CD4-positive, CD25-positive, alpha-beta regulatory T cell (primary cell): ENCODE measurements at places on chromosomes 4 and X. TPM values are rescaled to one million over a fixed set of nuclear protein-coding genes. Genes with fewer than 3 reads are reported as not detected.

Gene CEP44
- total RNA-seq, result 32.2 TPM

Gene TLR8
- total RNA-seq, result not detected

Gene SPANXB1
- total RNA-seq, result not detected

Gene UGT2B15
- total RNA-seq, result not detected

Gene RPS3A
- 1,992 TPM for total RNA-seq

Gene SYNPO2
- total RNA-seq, result 0.35 TPM

Gene CXCL11
- total RNA-seq, result not detected

Gene TRIM61
- 0.25 TPM for total RNA-seq

Gene DDX53
- total RNA-seq, result not detected

Gene ANKRD37
- 31.0 TPM for total RNA-seq

Gene GAB3
- total RNA-seq, result 6.0 TPM

Gene ZNF827
- 6.0 TPM for total RNA-seq

Gene AMOT
- total RNA-seq, result 2.3 TPM

Gene MAGEC3
- not detected for total RNA-seq

Gene GPR50
- total RNA-seq, result not detected

- no peaks in the 10 kb centered on the region for H3K27me3 ChIP-seq
- no peaks in the 10 kb centered on the region for H3K4me1 ChIP-seq
- DNase-seq, result no peak
- H3K4me3 ChIP-seq, result no peak overlapping the region
Observed at GRCh38 chrX:132107291-132107690, 20.5 kb downstream of the FRMD7 start.

DNA sequence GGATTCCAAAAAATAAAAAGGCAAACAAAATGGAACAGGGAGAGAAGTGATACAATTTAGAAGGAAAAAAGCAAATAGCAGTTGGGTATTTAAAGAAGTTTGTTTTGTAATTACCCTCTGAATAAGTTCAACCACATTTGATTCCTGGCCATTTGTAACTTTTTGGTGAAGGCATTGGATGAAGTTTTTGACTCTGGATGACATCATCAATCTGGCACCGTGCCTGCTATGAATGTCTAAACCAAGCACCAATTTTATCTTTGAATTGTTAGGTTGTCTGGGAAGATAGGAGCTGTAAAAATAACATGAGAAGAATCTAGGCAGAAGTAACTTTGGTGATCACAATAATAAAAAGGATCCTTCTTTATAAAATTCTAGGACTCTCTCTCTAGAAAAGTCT is 29.5 kb downstream of the TMPRSS11A start:
- no peak for DNase-seq
- no peaks in the 10 kb centered on the region for H3K4me1 ChIP-seq
- no peaks in the 10 kb centered on the region for H3K27me3 ChIP-seq
- H3K27ac ChIP-seq, result no peak overlapping the region

DNA sequence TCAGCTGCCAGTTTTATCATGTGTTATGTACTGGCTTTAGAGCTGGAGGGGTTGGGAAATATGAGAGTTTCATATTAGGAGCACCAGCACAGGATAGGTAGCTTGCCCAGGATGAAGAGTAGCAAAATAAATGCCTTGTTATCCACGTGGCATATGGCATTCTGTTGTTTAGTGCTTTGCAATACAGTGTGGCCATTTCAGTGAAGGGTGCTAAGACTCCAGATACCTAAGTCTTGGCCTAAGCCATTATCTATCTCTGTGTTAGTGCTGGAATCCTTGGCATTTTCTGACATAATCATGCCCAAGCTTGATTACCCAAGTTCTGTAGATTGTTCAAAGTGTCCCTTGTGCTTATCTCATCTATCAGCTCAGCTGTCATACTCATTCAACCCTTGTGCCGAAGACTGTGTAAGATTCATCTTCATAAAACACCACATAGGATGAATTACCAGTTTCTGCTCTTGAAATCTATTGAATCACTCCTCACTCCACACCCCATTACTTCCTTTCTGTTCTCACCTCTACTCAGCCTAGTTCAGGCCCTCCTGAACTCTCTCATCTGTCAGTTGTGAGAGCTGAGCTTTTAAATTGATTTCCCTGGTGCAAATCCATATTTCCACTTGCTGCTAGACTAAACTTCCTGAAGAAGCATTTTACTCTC is 73.5 kb downstream of the CLCN5 start:
- DNase-seq, result no peak
- no peaks in the 10 kb centered on the region for H3K27me3 ChIP-seq
- H3K36me3 ChIP-seq, result no peaks in the 10 kb centered on the region
- no peak overlapping the region for H3K27ac ChIP-seq

DNA sequence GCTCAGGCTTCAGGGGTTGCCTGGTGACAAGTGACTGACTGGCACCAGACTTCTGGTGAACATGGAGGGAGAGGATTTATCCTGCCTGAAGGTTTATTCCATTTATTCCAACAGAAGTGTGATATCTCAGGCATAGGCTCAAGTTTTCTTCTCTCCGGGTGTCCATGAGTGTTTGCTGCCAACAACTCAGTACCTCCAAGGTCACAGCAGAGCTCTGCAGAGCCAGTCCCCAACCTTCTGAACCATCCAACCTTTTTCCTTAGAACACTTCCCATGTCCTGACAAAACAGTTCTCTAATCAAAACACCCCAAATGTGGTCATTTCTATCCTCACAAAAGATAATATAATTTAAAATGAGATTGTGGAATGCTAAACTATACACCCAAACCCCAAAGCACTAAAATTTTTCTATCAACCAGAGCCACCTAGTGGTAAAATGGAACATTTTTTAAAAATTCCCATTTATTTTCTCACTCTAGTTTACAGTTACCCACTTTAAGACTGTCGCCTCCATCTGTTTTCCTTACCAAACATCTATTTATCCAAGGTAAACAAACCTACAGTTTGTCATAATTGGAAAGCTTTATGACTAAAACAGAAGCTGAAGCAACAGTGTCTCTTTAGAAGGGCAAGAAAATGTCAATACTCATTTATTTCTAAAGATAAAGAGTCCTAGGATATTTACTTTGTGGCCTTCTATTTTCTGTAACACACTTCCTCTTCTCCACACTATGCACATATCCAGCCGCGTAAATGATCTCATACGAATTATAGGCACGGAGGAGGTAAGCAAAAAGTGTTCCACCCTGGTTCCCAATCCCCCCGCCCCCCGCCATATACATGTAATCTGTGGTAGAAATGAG is 39.5 kb downstream of the TMEM154 start:
- H3K27ac ChIP-seq, result no peak overlapping the region
- H3K4me3 ChIP-seq, result no peak overlapping the region
- no peaks in the 10 kb centered on the region for H3K27me3 ChIP-seq
- peaks cover 20% of the 10 kb centered on the region for H3K4me1 ChIP-seq

GRCh38 chrX:65610040-65610439 is 57.4 kb upstream of the MSN start:
- H3K27ac ChIP-seq, result no peak overlapping the region
- H3K27me3 ChIP-seq, result no peaks in the 10 kb centered on the region
- DNase-seq, result no peak
- H3K4me1 ChIP-seq, result peaks cover 3% of the 10 kb centered on the region
- no peak overlapping the region for H3K4me3 ChIP-seq

GRCh38 chrX:37993837-37994619 is 12.3 kb upstream of the SYTL5 start:
- no peaks in the 10 kb centered on the region for H3K4me1 ChIP-seq
- H3K27me3 ChIP-seq, result no peaks in the 10 kb centered on the region
- no peak overlapping the region for H3K27ac ChIP-seq
- no peak for DNase-seq
- no peaks in the 10 kb centered on the region for H3K36me3 ChIP-seq

DNA sequence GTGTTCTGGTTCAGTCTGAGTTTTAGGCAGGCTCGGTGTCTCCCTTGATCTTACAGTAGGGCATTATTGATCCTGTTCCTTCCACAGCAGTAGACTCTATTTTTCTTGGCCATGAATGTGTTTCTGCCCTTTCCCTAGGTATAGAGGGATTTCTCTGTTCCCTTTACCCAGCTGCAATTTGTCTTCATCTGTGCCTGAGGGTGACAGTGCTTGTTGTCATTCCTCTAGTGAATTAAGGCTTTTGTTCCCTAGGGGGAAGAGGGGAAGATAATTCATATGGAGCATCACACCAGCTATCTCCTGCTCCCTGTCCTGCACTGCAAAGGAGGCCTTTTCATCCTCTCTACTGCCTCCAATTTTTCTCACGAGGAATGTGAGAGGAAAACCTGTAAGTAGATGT is 39.7 kb upstream of the CXorf51A start:
- no peaks in the 10 kb centered on the region for H3K27me3 ChIP-seq
- no peak overlapping the region for H3K27ac ChIP-seq
- no peak for DNase-seq
- H3K4me1 ChIP-seq, result no peaks in the 10 kb centered on the region
- no peaks in the 10 kb centered on the region for H3K36me3 ChIP-seq

DNA sequence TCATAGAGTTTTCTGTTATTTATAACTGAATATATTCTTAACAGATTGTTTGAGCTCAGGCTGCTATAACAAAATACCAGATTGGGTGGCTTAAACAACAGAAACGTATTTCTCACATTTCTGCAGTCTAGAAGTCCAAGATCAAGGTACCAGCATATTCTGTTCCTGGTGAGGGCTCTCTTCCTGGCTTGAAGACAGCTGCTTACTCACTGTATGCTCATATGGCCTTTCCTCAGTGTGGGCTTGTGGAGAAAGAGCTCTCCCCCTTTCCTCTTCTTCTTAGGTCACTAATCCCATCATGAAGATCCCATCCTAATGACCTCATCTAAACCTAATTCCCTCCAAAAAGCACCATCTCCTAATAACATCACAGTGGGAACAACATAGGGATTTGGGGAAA is 117.8 kb downstream of the RASGEF1B start:
- H3K27ac ChIP-seq, result no peak overlapping the region
- H3K4me1 ChIP-seq, result no peaks in the 10 kb centered on the region
- H3K4me3 ChIP-seq, result no peak overlapping the region
- H3K27me3 ChIP-seq, result no peaks in the 10 kb centered on the region
- no peak for DNase-seq

- H3K4me1 ChIP-seq, result peaks cover 4% of the 10 kb centered on the region
- no peak for DNase-seq
Observed at GRCh38 chr4:152045449-152045806, 284.6 kb upstream of the GATB start.

DNA sequence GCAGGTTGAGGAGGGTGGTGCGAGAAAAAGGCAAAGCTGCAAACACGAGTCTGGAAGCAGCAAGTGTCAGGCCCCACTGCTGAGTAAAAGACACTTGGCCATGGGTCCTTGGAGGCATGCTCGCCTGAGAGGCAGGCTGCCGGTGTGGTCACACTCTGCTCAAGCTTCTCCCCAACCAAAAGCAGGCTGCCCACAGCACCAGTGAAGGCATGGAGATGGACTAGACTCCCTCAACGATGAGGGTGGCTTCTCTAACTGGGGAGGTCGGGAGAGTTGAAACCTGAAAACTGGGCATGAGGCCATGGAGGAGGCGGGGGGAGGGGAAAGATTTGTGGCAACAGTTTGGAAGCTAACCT is 86.5 kb downstream of the ATG4A start:
- H3K27me3 ChIP-seq, result no peaks in the 10 kb centered on the region
- no peak overlapping the region for H3K27ac ChIP-seq
- H3K4me3 ChIP-seq, result no peak overlapping the region
- H3K36me3 ChIP-seq, result no peaks in the 10 kb centered on the region
- no peaks in the 10 kb centered on the region for H3K4me1 ChIP-seq

DNA sequence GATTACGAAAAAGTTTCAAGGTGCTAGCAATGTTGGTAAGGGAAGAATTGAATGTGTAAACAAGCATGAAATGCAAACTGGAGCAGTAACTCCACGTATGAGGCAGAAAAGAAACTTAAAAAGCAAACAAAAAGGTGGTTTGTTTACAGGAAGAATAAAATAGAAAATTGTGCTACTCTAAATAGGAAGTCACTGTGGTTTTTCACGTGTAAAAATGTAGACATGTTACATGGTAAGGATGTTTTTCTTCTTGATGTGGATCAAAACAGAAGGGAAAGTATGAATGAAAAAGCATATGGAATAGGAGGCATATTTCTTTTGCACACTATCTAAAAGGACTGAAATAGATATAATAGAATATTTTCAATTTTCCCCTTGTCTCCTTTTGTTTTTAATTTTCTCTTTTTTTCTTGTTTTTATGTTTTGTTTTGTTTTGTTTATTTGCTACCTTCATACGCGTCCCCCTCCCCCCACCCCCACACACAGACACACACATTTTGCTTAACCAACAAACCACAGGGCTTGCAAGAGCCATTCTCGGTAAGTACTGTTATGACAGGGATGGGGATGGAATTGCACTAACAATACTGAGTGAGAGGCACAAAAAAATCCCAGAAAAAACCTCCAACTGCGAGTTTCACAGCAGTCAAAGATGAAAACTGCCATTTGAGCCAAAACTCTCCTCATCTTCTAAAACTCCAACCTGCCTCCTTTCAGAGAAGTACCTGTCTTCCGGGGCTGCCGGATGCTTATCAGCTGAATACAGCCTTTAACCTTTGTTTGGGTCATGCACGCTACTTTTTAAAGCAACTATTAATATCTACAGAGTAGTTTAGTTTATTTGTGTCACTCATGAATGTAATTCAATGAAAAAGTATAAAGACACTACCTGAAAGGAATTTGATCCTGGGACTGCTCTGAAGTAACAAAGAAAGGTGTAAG is 135.8 kb downstream of the IL15 start:
- no peak for DNase-seq
- no peaks in the 10 kb centered on the region for H3K4me1 ChIP-seq
- H3K27ac ChIP-seq, result no peak overlapping the region
- H3K4me3 ChIP-seq, result no peak overlapping the region
- H3K36me3 ChIP-seq, result no peaks in the 10 kb centered on the region
- H3K27me3 ChIP-seq, result no peaks in the 10 kb centered on the region

- no peak overlapping the region for H3K27ac ChIP-seq
- no peaks in the 10 kb centered on the region for H3K27me3 ChIP-seq
- no peak overlapping the region for H3K4me3 ChIP-seq
- H3K4me1 ChIP-seq, result no peaks in the 10 kb centered on the region
- H3K36me3 ChIP-seq, result no peaks in the 10 kb centered on the region
Observed at GRCh38 chrX:101057093-101057714, 5.3 kb upstream of the TRMT2B start.

- H3K4me1 ChIP-seq, result no peaks in the 10 kb centered on the region
- H3K27me3 ChIP-seq, result no peaks in the 10 kb centered on the region
- no peak for DNase-seq
- H3K4me3 ChIP-seq, result no peak overlapping the region
Observed at GRCh38 chrX:141221611-141222010, 20.7 kb downstream of the SPANXC start.

- H3K4me3 ChIP-seq, result no peak overlapping the region
- H3K4me1 ChIP-seq, result no peaks in the 10 kb centered on the region
- no peak for DNase-seq
Observed at GRCh38 chrX:100635989-100636320, 651 bp downstream of the TSPAN6 start.

GRCh38 chrX:39162322-39162735 is 361.1 kb downstream of the MID1IP1 start:
- no peaks in the 10 kb centered on the region for H3K36me3 ChIP-seq
- H3K27me3 ChIP-seq, result no peaks in the 10 kb centered on the region
- H3K4me1 ChIP-seq, result peaks cover 10% of the 10 kb centered on the region
- peak; percentile 38 for DNase-seq
- H3K4me3 ChIP-seq, result no peak overlapping the region

GRCh38 chr4:121980643-121981042 is 28.8 kb upstream of the TRPC3 start:
- H3K4me3 ChIP-seq, result no peak overlapping the region
- no peak overlapping the region for H3K27ac ChIP-seq
- DNase-seq, result no peak

GRCh38 chr4:83486457-83487129 is 1.7 kb upstream of the ABRAXAS1 start:
- no peak overlapping the region for H3K4me3 ChIP-seq
- no peaks in the 10 kb centered on the region for H3K36me3 ChIP-seq
- H3K4me1 ChIP-seq, result peaks cover 18% of the 10 kb centered on the region
- no peak for DNase-seq
